ENCODE measurements at places on chromosomes 5 and 9.

DNA sequence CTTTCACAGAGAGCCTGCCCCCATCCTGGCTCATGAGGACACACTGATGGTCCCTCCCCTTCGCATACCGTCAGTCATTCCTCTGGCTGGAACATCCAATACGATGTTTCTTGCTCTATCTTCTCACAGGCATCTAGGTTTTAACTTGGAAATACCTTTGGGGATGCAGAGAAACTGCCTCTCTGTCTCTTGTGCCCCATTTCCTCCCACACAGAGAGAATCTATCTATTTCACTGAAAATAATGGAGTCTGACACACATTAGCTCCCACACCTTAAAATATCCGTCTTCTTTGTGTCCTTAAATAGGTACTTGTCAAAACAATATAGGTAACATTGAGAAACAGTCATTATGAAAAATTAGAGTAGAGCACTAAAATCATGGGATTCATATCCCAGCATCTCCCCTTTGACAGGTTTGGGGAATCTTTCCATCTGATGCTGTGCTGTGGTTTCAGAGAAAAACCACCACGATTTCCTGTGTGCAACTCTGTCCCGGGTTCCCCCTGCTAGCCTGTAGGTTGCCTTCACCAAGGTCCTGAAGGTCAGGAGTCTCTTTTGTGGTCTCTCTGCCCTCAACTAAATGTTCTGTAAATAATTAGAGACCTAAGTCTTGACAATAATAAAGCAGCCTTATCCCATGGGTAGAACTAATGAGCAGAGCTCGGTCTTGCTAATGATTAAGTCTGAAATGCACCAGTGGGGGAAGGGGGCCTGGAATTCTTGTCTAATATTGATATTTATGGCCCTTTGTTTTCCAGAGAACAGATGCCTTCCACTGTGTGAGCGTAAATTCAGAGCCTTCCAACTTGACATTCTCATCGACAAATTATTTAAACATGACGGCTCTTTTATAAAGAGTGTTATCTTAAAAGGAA lies 371.0 kb downstream of the ICE1 start:
- DNase-seq = no peak

DNA sequence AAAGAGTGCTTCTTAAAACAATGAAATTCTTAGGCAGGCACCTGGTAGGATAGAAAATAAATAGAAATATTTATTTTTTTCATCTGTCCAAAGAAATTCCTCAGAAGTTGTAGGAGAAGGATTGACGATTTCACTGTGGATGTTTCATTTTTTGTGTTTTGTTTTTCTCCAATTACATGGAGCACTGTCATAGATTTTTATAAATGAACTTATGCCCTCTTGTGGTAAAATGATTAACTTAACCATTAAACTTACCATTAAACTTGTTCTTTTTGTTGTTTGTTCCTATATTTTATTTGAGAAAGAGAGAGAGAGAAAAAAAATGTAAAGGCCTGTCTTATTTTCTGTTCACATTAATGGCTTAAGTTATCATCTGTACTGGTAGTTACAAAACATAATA lies 339.2 kb downstream of the PRR16 start:
- DNase-seq = no peak

- peak; percentile 26 for DNase-seq
Measured at GRCh38 chr9:137458194-137459151, 661 bp downstream of the NSMF start.

GRCh38 chr5:180126716-180127681 lies 55.4 kb upstream of the RNF130 start:
- peak; percentile 69 for DNase-seq

- no peak for DNase-seq
Measured at GRCh38 chr5:102591650-102592049, 92.8 kb upstream of the SLCO6A1 start.

DNA sequence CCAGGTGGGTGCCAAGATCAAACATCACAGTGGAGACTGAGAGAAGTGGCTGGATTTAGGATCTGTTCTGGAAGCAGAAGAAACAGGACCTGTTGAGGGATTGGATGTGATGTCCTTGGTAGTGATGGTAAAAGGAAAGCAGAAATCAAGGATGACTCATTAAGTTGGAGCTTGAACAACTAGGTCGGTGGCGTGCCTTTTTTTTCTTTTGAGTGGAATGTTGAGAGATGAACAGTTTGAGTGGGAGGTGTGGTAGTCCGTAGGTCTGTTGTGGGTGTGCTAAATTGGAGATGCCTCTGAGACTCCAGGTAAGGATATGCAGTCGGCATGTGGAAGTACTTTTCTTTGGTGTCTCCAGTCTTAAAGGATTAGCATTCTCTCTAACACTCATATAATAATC lies 92.1 kb upstream of the IL12B start:
- DNase-seq = no peak

GRCh38 chr5:169162407-169162806 lies 138.5 kb downstream of the SLIT3 start:
- no peak for DNase-seq

DNA sequence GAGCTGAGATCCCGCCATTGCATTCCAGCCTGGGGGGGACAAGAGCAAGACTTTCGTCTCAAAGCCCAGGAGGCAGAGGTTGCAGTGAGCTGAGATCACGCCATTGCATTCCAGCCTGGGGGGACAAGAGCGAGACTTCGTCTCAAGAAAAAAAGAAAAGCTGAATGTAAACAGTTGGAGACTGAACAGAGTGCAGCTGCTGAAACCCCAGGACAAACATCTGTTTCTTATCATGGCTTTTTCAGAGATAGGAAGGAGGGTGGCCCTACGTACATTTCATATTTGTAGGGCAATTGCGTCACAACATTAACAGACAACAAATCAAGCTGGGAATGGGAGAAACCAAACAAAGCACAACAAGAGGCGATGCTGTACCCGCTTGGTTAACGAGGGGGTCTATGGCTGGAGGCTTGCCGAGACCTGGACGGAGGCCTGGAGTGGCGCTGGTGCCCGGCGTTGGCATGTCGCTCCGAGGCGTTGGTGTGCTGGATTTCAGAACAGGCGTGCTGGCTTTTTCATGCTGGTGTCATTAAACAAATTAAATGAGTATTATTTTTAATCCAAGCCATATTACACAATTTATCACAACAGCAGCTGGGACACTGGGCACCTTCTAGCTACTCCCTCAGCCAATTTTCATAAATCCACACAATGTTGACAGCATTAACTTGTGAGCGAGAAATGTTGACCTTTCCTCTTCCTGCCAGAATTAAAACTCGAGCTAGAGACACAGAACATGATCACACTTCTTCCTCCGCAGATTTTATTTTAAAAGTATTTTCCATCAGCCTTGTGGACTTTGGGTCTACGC lies 76.1 kb downstream of the TLE1 start:
- DNase-seq = no peak

- no peak for DNase-seq
Measured at GRCh38 chr5:118233606-118234005, 754.7 kb downstream of the DTWD2 start.

DNA sequence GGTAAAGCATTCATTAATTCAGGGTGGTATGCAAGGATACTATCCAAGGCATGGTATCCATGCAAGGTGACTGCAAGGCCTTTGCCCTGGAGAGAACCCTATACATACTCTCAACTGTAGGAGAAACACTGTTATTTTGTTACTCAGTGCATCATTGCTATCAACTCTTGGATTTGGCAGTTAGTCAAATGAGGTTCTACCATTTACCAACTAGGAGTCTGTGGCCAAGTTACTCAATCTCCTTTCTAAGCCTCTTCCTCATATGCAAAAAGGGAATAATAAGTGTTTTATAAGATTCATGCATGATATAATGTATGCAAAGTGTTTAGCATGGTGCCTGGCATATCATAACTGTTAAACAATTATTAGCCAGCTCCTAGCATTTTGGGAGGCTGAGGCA lies 4.0 kb downstream of the PCDHGC3 start:
- no peak for DNase-seq
